Stimulated activated CD8-positive, alpha-beta memory T cell treated with anti-CD3 and anti-CD28 coated beads, Interleukin-15, amount 100 ng/mL, for 1 hour (primary cell): ENCODE measurements at places on chromosomes 4 and X.

- no peak for DNase-seq
These were observed 602.8 kb upstream of the DIPK2B start for GRCh38 chrX:45803383-45803921.

- no peak for DNase-seq
These were observed 312.5 kb upstream of the HS3ST1 start for GRCh38 chr4:11741190-11741652.

DNA sequence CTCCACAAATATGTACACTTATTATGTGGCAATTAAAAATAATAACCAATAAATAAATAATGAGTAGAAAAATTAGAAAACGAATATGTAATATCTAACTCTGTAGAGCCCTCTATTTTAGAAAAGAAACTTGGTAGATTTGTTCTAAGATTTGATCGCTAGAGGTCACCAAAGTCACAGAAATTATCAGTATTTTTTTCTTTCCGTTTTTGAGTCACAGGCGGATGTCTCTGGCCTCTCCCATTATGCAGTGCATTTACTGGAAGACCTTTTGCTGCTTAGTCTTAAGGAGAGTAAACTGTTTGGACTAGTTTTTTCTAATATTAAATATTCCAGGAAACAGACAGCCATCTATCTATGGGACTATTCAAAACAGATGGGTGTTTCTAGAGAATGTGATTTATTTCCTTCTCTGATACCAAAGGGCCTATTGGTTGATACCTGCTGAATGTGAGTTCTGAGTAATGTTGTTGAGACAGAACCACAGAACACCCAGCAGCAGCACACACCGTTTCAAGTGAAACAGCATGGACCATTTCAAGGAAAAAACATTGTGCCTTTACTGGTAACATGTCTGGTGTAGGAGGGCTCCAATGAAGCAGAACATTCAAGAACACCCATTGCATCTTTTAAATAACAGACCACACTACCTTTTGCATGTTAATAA is 34.0 kb upstream of the GYPA start:
- DNase-seq = no peak

DNA sequence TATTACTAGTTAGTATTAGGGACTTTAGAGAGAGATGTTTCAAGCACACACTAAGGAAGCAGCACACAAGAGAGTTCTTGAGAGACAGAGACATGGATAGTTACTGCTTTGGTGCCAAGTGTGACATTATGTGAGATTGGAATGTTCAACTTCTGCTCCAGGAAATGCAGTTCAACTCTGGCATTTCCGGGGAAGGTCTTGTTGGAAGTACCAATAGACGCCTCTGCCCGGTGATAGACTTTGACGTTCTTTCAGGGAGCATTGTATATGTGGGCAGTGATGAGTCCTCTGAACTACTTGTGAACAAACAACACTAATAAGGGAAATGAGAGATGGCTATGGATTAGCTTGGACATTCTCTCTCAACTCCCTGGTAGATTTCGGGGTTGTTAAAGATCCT is 638.1 kb upstream of the BOD1L1 start:
- DNase-seq = no peak

DNA sequence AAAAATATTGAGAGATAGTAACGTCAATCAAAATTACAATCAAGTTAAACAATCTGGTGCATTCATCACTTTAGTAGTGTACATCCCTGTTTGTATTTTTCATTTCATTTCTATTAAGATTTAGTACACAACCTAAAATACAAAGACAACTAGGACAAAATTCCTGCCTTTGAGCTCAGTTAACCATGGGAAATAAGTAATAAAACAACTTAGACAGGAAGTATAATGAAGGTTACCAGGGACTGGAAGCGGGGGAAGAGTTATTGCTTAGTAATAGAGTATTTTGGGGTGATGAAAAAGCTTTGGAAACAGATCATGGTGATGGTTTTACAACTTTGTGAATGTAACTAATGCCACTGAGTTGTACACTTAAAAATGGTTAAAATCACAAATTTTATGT is 25.6 kb upstream of the ATXN3L start:
- DNase-seq = no peak

GRCh38 chr4:97475621-97476020 is 667.7 kb downstream of the STPG2 start:
- DNase-seq = no peak

- no peak for DNase-seq
These were observed 291.1 kb downstream of the QDPR start for GRCh38 chr4:17220816-17221215.

- no peak for DNase-seq
These were observed 14.3 kb downstream of the SLC10A6 start for GRCh38 chr4:86834901-86835300.

GRCh38 chr4:10416441-10416840 is 40.8 kb downstream of the ZNF518B start:
- DNase-seq = no peak

GRCh38 chr4:109296527-109296926 is 5.9 kb downstream of the COL25A1 start:
- no peak for DNase-seq

GRCh38 chr4:139014371-139015268 is 961 bp upstream of the NOCT start:
- DNase-seq = no peak

- no peak for DNase-seq
These were observed 50.4 kb downstream of the SHROOM3 start for GRCh38 chr4:76485450-76485849.

DNA sequence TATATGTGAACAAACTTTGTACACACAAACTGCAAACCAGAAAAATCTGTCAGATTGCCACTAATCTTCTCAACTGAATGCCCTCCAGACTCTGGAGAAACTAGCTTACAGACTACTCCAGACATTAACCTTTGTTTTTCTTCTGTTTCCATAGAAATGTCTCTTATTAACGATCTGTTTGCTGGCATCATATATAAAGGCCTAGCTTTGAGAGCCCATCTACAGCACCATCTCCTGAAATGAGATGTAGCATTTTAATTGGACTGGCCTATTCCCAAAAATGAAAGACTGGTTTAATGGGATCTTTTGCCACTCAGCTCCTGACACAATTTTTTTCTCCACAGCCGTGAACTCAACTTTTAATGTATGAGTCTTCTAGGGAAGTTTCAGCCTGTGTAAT is 266.0 kb upstream of the IL1RAPL1 start:
- DNase-seq = no peak

GRCh38 chrX:24034485-24034884 is 7.5 kb upstream of the KLHL15 start:
- no peak for DNase-seq

DNA sequence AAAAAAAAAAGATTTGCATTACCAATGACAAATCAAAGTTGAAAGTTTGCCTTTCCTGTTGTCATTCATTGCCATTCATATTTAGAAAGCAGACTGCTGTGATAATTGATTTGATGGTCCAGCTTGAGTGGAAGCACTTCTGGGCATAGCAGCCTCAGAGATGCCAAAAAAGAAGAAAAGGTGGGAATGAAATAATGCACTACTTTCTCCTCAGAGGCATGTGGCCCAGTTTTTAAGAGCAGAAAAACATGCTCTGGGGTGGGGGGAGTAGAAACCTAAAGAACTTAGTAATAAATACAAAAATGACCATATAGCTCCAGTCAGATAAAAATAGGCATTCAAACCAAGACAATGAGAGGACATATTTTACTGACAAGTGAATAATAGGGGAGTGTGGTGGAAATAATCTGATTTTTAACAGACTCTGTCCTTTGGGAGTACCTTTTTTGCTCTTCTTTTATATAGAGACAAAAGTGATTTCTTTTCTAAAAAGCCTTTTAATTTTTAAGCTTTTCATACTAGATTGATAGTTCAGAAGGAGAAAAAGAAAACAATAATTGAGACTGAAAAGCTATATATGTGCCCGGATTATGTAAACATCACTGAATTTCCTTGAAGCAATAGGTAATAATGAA is 599.1 kb downstream of the RPA4 start:
- DNase-seq = no peak

DNA sequence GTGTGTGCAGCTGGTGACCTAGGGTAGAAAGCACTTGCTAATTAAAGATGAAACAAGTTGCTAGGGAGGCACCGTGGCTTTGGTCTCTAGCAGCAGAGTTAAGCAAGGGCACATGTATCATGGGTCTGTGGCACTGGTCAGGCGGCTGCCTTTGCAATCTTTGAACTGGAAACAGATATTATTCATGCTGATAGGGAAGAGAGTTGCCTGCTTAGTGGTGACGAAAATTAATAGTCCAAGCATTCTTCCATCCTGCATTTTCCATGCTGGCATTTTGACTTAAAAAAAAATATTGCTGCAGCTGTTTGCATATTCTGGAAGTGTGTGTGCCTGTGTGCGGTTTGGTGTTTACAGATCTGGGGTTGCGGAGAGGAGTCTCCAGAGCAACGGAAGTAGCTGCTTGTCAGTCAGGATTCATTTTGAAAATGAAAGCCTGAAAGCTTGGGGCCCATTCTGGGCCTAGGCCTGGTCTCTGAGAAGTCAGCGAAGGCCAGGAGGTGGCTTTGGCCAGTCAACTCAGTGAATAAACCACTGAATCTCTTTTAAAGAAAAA is 2.3 kb upstream of the SOWAHD start:
- DNase-seq = no peak

GRCh38 chr4:98352940-98353339 is 91.8 kb downstream of the RAP1GDS1 start:
- no peak for DNase-seq

DNA sequence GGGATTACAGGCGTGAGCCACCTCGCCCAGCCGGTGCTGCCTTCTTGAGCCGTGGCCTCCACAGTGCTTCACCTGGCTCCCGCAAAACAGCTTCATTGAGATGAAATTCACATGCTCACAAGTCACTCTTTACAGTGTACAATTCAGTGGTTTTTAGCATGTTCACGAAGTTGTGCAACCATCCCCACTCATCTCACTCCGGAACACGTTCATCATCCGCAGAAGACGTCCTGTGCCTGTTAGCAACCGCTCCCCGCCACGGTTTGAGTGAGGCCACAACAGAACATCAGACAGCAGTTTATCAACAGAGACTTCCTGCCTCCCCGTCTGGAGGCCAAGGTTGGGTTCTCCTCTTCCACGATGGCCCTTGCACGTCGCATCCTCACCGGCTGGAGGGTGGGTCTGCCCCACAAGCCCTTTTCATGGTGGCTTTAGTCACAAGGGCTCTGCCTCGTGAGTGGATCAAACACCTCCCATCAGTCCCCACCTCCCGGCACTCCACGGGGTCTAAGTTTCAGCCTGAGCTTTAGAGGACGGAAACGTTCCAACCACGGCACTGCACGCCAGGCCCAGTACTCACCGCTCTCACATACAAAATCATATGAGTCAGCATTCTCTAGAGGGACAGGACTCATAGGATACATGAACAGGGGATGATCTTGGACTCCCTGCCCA is 29.6 kb upstream of the SPON2 start:
- DNase-seq = peak; percentile 66

DNA sequence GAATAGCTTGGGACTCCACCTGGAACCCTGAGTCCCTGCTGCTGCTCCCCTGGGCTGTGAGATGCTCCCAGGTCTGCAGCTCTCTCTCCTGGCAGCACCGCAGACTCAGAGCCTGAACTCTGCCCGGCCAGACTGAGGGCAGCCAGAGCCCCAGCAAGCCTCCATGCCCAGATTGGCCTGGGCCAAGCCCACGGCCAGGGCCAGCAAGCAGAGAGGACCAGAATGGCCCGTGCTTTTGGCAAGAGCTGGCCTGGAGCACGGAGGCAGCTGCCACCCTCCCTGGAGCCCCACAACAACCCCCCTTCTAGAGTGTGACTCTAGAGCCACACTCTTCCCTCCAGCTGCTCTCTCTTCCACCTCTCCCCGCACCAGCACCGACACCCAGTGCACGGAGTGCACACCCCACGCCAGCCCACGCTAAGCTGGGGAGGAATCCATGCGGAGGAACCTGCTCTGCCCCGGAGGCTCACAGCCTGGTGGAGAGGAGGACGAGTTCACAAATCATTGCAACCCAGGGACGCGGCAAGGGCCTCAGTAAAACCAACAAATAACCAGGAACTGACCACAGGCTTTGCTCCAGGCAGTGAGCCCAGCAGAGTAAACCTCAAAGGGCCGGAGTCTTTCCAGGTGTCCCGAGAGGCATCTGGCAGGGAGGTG is 110.3 kb downstream of the HMX1 start:
- no peak for DNase-seq

DNA sequence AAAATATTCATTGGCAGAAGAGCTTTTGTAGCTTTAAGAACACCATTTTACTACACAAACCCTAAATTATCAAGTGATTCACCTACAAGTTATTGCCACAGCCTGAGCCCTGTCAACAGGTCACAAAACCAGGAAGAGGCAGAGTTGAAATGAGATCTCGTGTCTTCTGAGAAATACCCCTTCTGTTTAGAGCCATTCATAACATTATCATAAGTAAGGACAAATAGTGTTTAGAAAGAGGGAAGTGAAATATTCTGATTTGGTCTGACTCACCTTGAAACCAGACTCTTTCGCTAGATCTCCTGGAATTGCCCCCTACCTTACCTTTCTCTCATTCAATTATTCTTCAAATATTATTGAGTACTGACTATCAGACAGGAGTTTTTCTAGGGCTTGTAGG is 5.9 kb downstream of the ETDB start:
- DNase-seq = no peak

- no peak for DNase-seq
These were observed 105.2 kb upstream of the HPGD start for GRCh38 chr4:174627473-174627872.

DNA sequence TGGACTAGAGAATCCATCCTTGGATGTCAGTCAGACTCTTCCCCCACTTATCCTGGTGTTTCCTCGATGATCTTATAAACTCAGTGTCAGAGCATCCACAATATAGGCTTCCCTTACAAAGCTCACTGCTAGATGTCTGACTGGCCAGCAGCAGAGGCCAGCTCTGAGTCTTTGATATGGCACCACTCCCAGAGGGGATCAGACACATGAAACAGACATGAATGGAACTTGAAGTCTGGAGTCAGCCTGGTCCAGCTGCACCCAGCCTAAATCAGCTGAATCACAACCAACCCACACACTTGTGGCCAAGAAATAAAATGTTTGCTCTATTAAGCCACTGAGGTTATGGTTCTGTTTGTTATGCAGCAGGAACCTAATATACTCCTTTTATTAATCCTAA is 129.6 kb upstream of the MED14 start:
- DNase-seq = no peak

DNA sequence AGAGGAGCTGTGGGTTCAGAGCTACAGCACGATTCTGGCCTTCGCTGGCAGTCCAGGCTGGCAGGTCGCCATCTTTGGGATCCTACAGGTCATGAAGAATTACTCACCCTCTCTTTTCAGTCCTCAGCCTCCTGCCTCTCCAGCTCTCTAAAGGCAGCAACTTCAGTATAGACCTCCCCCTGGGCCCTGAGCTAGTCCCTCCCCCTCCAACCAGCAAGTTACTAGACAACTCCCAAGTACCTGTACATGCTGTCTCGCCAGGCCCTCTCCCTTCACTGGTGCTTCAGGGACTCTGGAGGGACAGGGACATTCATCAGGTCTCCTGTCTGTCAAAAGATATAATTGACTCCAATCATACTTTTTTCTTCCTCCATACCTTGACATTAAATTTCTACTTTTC is at the start of gene GPR119:
TSS of gene GPR119 (minus strand) at position 155 of the 400 bp plus-strand sequence. CDS start 227 bp downstream, outside the sequence.
- DNase-seq = no peak

- no peak for DNase-seq
These were observed 1.2 kb downstream of the ATP6AP1 start for GRCh38 chrX:154429711-154430110.

GRCh38 chrX:12002876-12003275 is 135.4 kb upstream of the FRMPD4 start:
- DNase-seq = no peak
